ENCODE measurements at places on chromosomes 2 and 18.

- no peak for DNase-seq
Observed at GRCh38 chr2:144389151-144389929, 130.6 kb downstream of the ZEB2 start.

GRCh38 chr2:33265584-33266338 lies 210.7 kb upstream of the RASGRP3 start:
- DNase-seq: no peak

DNA sequence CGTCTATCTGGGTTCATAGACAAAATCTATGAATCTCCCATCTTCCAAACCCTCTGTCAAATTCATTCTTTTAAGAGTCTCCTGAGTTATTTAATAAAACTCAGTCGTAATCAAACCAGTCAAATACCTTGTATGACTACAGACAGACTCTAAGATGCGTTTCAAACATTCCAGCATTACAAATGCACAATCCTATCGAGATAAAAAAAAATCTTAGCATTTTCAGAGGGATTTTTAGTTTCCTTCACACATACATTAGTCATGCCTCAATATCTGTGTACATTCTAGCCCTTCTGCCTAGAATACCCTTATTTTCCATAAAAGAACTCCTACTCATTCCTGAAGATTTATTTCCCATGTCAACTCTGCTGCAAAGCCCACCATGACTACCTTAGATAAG lies 96.5 kb downstream of the CSRNP3 start:
- no peak for DNase-seq

- DNase-seq: no peak
Observed at GRCh38 chr2:108243566-108243965, 3.8 kb downstream of the SULT1C3 start.

DNA sequence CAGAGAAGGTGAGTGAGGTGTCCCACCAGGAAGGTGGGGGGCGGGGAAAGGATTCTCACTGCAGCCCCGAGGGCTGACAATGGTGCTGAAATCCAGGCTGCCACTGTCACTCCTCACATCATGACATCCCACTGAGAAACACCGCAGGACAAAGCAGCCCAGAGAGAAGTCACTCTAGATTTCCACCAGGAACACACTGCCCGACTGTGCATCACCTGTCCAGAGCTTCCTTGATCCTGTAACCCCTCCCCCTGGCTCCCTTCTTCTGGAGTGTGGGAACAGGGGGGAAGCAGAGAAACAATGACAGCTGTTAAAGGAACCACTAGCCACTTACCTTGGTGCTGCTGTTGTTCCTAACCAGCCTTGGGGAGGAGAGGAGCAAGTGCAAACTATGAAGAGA lies 69.9 kb downstream of the MRO start:
- no peak for DNase-seq

DNA sequence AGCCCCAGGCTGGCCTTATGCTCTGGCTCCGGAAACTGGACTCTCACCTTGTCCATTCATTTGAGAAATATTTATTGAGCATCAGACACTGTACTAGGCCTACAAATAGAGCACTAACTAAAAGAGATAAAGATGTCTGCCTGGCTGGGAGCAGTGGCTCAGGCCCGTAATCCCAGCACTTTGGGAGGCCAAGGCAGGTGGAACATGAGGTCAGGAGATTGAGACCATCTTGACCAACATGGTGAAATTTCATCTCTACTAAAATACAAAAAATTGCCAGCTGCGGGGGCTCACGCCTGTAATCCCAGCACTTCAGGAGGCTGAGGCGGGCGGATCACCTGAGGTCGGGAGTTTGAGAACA lies 7.6 kb upstream of the MRPL33 start:
- DNase-seq: no peak

GRCh38 chr2:148994341-148994740 lies 44.2 kb upstream of the LYPD6B start:
- DNase-seq: no peak

DNA sequence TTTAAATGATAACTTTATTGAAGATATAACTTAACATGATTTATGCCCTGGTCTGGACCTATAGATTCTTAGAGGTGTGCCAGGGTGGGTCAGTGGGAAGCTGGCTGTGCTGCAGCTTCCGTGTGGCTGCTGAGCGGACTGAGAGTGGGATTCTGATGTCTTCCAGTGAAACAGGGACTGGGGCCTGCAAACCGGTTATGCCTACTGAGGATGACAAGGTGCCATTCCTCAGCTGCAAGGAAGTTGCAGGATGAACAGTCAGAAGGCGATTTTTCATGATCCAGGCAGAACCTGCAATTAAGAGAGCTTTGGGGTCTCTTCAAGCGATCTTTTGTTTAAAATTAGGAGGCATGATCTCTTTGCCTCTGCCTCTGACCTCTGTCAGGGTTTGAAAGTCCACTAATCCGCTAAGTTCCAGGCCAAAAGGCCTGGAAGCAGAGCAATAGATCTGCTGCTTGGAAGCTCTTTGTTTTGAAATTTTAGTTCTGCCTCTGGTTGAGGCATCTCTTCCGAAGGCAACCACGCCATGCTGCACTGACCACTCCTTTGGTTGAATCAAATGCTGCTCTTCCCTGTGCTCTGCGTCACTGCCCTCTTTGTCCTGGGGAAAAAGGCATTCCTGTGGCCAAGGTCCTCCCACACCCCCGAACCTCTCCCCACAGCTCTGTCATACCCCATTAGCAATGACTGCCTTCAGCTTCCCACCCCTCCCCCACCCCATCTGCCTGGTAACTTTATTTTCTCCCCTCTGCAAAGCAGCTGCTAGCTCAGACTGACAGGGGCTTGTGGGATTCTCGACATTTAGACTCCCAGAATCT lies 2.0 kb downstream of the TMEM169 start:
- no peak for DNase-seq

DNA sequence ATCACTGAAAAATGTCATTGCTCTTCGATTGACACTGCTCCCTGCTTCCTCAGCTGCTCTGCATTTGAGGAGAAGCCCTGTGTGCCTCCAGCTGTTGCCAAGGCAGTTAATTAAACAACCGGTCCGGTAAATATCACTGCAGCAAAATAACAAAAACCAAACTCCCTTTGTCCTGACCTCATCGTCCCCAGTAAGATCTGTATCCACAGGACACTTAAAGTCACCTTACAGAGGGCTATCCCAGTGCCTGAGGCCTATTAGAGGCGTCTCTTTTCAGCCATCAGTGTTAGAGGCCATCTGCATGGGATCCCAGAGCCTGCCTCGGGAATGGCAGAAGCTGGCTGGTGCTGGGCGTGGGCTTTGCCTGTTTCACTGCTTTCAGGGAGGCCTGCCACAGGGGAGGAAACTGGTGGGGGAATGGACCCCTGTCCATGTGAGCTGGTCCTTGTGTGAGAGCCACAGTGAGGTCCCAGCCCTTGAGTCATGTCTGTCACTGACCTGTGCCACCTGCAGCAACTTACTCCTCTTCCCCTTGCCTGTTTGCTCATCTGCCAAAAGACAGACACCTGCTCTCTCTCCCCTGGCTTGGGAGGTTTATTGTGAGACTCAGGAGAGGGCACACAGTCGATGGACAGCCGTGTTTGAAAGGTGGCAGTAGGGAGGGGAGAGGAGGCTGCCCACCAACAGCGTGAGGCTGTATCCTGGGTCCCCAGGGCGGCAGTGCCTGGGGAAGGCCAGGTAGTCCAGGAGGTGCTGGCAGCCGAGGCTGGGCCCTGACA lies 117.7 kb upstream of the MCFD2 start:
- DNase-seq: no peak
